ENCODE measurements at places on chromosomes 11 and 22. TPM values are rescaled to one million over a fixed set of nuclear protein-coding genes. Genes with fewer than 3 reads are reported as not detected.

- no peaks in the 10 kb centered on the region for H3K27me3 ChIP-seq
- H3K36me3 ChIP-seq = no peaks in the 10 kb centered on the region
- H3K4me1 ChIP-seq = peaks cover 2% of the 10 kb centered on the region
- H3K4me3 ChIP-seq = no peak overlapping the region
- DNase-seq = no peak
Measured at GRCh38 chr11:117505285-117505970, 177.8 kb downstream of the CEP164 start.

GRCh38 chr22:48370508-48371325 is 1457.0 kb downstream of the BRD1 start:
- peaks cover 2% of the 10 kb centered on the region for H3K27me3 ChIP-seq
- no peak overlapping the region for H3K4me3 ChIP-seq
- H3K4me1 ChIP-seq = no peaks in the 10 kb centered on the region
- DNase-seq = no peak

- H3K4me1 ChIP-seq = no peaks in the 10 kb centered on the region
- H3K27me3 ChIP-seq = no peaks in the 10 kb centered on the region
- H3K36me3 ChIP-seq = no peaks in the 10 kb centered on the region
- H3K4me3 ChIP-seq = no peak overlapping the region
- DNase-seq = no peak
Measured at GRCh38 chr11:74673693-74674360, 57.4 kb downstream of the CHRDL2 start.

- H3K27ac ChIP-seq = peak overlapping the region; percentile 89
- peaks cover 78% of the 10 kb centered on the region for H3K36me3 ChIP-seq
- peaks cover 81% of the 10 kb centered on the region for H3K4me1 ChIP-seq
Measured at GRCh38 chr11:35178067-35178805, 39.3 kb downstream of the CD44 start.

GRCh38 chr11:65420979-65421793 is 1.4 kb upstream of the NEAT1 start:
- peak overlapping the region; percentile 100 for H3K27ac ChIP-seq
- peaks cover 7% of the 10 kb centered on the region for H3K27me3 ChIP-seq
- peaks cover 42% of the 10 kb centered on the region for H3K36me3 ChIP-seq
- peak; percentile 97 for DNase-seq

DNA sequence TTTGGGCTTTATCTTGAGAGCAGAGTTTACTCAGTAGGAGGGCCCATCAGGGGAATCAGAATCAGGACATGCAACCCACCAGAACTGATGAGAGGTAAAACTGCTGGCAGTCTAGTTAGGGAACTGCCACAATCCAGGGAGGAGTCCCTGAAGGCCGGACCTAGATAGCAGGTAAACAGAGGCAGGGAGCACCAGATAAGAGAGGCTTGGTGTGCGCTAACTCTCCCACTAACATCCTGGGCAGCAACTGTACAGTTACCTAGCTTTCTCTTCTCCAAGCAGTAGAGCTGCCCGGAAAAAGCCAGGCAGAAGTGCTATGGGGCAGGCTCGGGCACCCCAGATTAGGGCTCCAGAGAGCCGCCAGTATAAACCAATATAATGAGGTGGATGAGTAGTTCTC is 865 bp upstream of the AMOTL1 start:
- H3K4me3 ChIP-seq = no peak overlapping the region
- H3K4me1 ChIP-seq = peaks cover 9% of the 10 kb centered on the region
- no peak for DNase-seq
- H3K27me3 ChIP-seq = peaks cover 47% of the 10 kb centered on the region

DNA sequence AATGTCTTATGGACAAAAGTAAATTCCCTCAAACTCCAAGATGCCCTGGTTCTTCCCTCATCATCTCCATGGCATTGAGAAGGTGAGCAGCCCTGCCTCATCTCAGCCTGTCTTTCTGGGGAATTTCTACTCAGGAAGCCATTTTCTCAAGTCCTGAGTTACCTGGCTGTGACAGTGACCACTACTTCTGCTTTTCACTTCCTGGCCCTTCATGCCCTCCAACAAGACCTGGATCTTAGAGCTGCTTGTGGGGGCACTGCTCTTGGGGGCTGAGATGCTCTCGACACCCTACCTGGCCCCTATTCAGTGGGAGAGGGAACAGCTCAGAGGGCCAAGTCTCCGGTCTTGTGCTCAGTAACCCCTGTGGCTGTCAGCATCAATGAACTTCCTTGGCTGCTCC is 5.5 kb upstream of the IGSF22 start:
- H3K4me3 ChIP-seq = no peak overlapping the region
- H3K27me3 ChIP-seq = peaks cover 4% of the 10 kb centered on the region
- H3K27ac ChIP-seq = no peak overlapping the region
- no peaks in the 10 kb centered on the region for H3K36me3 ChIP-seq

DNA sequence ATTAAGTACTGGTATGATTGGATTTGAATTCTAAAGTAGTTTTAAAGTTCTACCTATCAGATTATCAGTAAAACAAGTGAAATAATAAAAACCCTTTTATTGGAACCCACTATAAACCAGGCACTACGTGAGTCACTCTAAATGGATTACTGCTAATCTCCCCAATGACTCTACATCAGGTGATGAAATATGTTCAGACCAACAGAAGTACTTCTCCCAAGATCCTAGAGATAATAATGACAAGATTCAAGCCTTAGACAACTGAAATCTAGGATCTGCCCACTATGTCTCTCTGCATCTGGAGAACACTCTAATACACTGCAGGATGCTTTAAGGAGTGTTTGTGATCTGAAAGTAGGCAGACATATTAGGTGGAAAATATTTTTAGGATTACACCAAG is 652.1 kb upstream of the CHORDC1 start:
- DNase-seq = no peak
- no peaks in the 10 kb centered on the region for H3K27me3 ChIP-seq
- no peaks in the 10 kb centered on the region for H3K4me1 ChIP-seq
- H3K36me3 ChIP-seq = no peaks in the 10 kb centered on the region
- H3K27ac ChIP-seq = no peak overlapping the region

GRCh38 chr22:50530877-50531545 is 1.2 kb upstream of the TYMP start:
- peak; percentile 96 for DNase-seq
- no peaks in the 10 kb centered on the region for H3K27me3 ChIP-seq
- peaks cover 47% of the 10 kb centered on the region for H3K4me1 ChIP-seq
- H3K36me3 ChIP-seq = peaks cover 19% of the 10 kb centered on the region
- peak overlapping the region; percentile 96 for H3K4me3 ChIP-seq

DNA sequence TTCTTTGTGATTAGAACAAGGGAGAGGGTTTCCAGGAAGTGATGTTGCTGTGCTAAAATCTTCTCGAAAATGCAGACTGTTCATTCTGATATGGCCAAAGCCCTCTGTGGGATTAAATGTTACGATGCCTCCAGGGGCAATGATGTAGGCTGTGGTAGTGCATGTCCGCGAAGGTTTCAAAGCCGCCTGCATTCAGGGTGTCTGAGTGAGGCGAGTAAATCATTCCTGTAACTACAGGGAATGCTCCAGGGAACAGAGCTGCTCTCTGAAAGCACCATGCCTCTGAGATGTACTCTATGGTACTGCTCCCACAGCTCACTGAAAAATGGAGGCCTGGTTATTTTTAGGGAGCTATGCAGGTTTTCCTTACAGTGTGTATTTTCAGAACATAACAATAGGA is 21.2 kb downstream of the PDGFD start:
- H3K4me1 ChIP-seq = no peaks in the 10 kb centered on the region
- DNase-seq = no peak
- H3K27me3 ChIP-seq = no peaks in the 10 kb centered on the region
- H3K27ac ChIP-seq = no peak overlapping the region

DNA sequence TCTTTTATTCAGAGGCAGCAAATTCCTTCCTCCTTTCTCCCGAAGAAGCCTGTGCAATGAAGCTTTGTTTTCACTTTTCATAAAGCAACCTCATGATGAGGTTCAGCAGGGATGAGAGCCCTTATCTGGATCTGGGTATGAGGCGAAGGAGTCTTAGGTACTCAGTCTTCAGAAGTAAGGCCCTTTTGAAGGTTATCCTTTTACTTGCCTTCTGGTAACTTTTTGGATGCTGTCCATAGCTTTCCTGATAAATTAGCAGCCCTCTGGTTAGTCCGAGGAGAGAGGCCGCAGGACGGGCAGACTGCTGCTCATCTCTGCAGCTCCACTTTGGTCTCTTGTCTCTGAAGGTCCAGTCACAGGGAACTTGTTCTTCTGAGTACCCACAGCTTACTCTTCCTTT is 1.1 kb downstream of the TRIM22 start:
- no peaks in the 10 kb centered on the region for H3K27me3 ChIP-seq
- H3K27ac ChIP-seq = peak overlapping the region; percentile 88
- H3K36me3 ChIP-seq = peaks cover 29% of the 10 kb centered on the region
- DNase-seq = peak; percentile 68
- H3K4me1 ChIP-seq = peaks cover 51% of the 10 kb centered on the region

GRCh38 chr11:130070109-130070845 is 583 bp downstream of the APLP2 start:
- H3K4me1 ChIP-seq = peaks cover 19% of the 10 kb centered on the region
- H3K27ac ChIP-seq = no peak overlapping the region
- H3K27me3 ChIP-seq = peaks cover 32% of the 10 kb centered on the region
- peak; percentile 87 for DNase-seq
- H3K4me3 ChIP-seq = peak overlapping the region; percentile 95
- no peaks in the 10 kb centered on the region for H3K36me3 ChIP-seq

- H3K4me1 ChIP-seq = no peaks in the 10 kb centered on the region
- H3K27ac ChIP-seq = no peak overlapping the region
- no peaks in the 10 kb centered on the region for H3K27me3 ChIP-seq
- no peaks in the 10 kb centered on the region for H3K36me3 ChIP-seq
Measured at GRCh38 chr22:37784829-37785495, 22.8 kb upstream of the GCAT start.

DNA sequence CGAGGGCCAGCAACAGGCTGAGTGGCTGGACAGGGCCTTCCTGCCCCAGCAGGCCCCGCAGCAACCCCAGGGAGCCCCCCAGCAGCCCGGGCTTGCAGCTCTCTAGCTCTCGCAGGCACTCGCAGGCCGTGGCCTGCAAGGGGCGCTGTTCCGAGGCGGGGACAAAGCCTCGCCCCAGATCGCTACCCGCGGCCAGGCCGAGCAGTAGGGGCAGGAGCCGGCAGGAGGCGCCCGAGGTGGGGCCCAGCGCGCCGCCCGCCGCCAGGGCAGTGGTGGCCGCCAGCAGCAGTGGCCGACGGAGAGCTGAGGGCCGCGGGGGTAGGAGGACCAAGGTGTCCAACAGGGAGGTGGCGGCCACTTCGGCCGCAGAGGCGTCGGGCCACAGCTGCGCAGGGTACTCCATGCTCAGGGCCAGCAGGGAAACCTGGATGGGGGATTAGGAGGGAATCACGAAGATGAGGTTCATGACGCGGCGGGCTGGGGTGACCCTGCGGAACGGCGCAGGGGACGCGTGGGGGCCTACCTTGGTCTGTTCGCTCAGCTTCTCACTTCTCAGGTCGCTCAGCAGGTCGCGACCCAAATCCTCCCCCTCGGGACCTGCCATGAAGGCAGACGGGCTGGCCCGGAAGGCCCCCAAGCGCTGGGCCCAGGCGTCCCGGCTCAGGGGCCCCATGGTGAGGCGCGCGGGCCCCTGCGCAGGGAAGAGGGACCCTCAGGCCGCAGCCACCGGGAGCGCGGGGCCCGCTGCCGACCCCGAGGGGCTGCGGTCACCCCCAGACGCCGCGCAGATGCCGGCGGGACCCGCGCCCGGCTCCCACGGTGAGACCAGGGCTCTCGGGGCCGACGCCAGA is 632 bp downstream of the AP5B1 start:
- H3K4me3 ChIP-seq = peak overlapping the region; percentile 91
- H3K36me3 ChIP-seq = peaks cover 15% of the 10 kb centered on the region
- peaks cover 16% of the 10 kb centered on the region for H3K27me3 ChIP-seq
- peaks cover 24% of the 10 kb centered on the region for H3K4me1 ChIP-seq
- peak; percentile 96 for DNase-seq

Gene MYO7A
- not detected for total RNA-seq

Gene HIPK3
- total RNA-seq = 37.5 TPM

Data from activated CD4-positive, alpha-beta T cell treated with anti-CD3 and anti-CD28 coated beads, Interleukin-2, amount 10 ng/mL, durations not matched to agents 24 days and 14 days (primary cell).